ENCODE measurements at places on chromosomes 1 and 21. TPM values are rescaled to one million over a fixed set of nuclear protein-coding genes. Genes with fewer than 3 reads are reported as not detected.

- no peak for DNase-seq
These were observed 608.8 kb upstream of the CHRM3 start for GRCh38 chr1:238777551-238777950.

- no peak for DNase-seq
These were observed 47.6 kb upstream of the ABCG1 start for GRCh38 chr21:42171091-42172053.

- DNase-seq = no peak
These were observed 76.6 kb downstream of the UBE2U start for GRCh38 chr1:64280001-64280400.

- DNase-seq = no peak
These were observed 84.4 kb upstream of the CXADR start for GRCh38 chr21:17428484-17428869.

DNA sequence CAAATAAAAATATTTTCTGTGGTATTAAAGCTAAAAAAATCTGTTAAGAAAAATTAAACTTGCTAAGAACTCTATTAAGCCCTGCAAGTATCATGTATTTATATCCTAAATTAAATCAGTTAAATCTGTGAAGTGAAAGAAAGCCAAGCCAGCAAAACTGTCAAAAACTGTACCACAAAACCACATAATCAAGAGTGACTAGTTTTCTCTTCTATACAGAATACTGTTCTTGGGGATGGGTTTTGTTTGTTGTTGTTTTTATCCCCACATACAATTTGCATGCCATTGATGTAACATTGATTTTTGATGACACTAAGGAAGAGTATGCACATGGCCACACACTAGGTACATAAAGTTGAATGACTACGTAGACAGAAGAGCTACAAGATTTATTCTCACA is 20.4 kb downstream of the DPH5 start:
- DNase-seq = no peak

DNA sequence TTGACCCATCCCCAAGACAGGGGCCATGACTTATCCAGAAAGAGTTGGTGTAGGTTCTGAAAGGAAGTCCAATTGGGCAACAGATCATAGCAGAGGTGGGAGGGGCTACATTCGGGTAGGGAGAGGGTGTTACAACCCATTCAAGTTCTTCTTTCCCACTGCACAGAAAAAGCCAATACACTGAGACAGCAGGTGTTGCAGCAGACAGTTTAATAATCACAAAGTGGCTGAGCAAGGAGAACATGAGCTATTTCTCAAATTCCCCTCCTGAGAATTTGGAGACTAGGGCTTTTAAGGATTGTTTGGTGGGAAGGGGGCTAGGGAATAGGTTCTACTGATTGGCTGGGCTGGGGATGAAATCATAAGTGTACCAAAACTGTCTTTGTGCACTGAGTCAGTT is 328.4 kb upstream of the POU3F1 start:
- no peak for DNase-seq

DNA sequence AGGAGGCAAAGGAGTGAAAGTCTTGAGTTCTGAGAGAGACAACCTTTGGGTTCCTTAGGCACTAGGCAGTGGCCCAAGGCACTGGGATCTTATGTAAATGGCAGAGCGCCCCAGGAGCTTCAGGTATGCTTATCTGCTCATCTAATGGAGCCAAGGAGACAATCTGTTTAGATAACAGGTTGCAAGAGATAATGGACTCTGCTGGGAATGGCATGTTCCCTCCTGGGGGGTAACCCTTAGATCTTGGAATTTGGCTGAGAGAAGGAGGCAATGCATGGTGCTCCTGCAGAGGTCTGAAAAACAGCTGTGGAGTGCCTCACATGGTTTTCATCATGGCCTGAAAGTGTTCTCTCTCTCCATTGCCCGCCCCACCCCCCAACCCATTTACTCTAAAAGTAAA is 44.1 kb upstream of the WLS start:
- no peak for DNase-seq

GRCh38 chr1:102628109-102628613 is 480.2 kb downstream of the COL11A1 start:
- DNase-seq = no peak

GRCh38 chr1:206079135-206079534 is 26.2 kb downstream of the RHEX start:
- DNase-seq = no peak

DNA sequence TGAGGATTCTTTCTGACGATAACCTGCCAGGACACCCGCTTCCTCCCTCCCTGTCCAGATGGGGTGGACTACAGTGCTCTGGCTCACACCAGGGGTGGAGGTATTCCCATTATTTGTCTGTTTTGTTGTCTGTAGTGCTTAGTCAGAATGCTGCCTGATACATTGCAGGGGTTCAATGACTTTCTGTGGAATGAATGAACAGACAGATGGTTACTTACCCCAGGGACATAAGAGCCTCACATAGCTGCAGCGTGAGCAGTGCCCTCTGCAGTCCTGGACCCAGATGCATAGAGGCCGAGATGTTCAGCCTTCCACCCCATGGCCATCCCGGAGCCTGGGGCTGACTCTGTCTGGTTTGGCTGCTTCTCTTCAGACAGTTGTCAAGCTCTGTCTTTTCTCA is 13.0 kb upstream of the F3 start:
- peak; percentile 48 for DNase-seq

DNA sequence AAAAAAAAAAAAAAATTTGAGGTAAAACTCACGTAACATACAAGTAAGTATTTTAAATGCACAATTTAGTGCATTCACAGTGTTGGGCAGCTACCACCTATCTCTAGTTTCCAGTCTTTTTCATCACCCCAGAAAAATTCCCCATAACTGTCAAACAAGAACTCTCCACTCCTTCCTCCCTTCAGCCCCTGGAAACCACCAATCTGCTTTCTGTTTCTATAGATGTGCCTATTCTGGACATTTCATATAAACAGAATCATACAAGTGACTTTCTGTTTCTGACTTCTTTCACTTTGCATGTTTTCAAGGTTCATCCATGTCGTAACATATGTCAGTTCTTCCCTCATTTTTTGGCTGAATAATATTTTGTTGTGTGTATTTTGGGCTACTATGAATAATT is 24.9 kb upstream of the ETS2 start:
- DNase-seq = no peak

- peak; percentile 63 for DNase-seq
These were observed 3.1 kb upstream of the SIM2 start for GRCh38 chr21:36695671-36696389.

DNA sequence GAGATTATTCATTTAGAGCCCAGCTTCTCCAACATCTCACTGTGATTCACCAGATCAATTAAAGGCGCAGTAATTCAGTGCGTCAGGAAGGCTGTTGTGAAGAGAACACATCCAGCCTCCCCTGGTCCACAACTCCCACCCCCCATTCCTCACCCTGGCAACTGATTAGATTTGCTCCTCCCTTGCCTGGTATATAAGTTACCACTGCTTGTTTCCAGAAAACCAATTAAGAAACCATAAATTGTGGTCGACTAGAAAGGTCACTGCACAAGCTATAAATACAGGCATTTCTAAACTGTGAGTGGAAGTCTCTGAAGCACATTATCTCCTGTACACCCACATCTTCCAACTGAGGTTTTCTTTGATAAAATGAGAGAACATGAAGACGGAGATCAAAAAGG is 41.9 kb downstream of the FAM163A start:
- DNase-seq = no peak

GRCh38 chr1:172070055-172070454 is 228.8 kb downstream of the DNM3 start:
- DNase-seq = no peak

GRCh38 chr1:50950396-50950795 is 9.7 kb downstream of the FAF1 start:
- DNase-seq = no peak

GRCh38 chr1:211928993-211929637 is 98.6 kb upstream of the LPGAT1 start:
- no peak for DNase-seq

- DNase-seq = no peak
These were observed 67.6 kb downstream of the KCNN3 start for GRCh38 chr1:154802336-154802969.

DNA sequence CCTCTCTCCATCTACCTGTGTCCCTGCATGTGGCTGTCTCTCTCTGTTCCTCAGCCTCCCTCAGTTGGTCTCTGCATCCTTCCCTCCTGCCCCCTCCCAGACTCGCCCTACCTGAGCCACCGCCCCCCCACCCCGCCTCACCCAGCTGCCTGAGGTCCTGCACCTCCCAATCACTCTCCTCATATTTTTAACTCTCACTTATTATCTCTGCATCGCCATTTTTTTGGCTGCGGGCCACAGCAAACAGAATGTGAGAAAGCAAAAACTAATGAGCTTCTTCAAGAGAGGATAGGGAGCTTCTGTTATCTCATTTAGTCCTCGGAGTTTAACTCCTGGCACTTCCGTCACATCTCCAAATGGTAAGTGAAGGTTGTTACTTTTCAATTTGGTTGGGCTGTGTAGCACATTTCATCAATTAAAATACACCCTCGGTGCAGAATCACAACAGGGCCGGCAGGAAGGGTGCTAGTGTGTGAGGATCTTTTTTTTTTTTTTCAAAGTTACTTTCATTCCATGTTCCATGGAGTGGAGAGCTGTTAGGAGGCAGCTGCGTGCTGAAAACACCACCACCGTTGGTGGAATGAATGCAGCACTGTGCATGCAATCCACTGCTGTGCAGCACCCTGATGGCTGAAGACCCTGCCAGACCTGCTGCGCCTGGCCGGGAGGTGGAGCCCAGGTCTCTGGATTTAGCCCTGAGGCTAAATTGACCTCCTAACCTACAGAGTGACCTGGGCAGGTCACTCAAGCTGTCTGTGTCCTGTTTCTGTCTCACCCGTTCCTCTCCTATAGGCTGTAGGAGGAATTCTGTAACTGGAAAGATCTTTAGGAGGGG is 157.2 kb upstream of the NFIA start:
- no peak for DNase-seq

GRCh38 chr21:31351438-31351837 is 7.4 kb upstream of the TIAM1 start:
- DNase-seq = no peak

DNA sequence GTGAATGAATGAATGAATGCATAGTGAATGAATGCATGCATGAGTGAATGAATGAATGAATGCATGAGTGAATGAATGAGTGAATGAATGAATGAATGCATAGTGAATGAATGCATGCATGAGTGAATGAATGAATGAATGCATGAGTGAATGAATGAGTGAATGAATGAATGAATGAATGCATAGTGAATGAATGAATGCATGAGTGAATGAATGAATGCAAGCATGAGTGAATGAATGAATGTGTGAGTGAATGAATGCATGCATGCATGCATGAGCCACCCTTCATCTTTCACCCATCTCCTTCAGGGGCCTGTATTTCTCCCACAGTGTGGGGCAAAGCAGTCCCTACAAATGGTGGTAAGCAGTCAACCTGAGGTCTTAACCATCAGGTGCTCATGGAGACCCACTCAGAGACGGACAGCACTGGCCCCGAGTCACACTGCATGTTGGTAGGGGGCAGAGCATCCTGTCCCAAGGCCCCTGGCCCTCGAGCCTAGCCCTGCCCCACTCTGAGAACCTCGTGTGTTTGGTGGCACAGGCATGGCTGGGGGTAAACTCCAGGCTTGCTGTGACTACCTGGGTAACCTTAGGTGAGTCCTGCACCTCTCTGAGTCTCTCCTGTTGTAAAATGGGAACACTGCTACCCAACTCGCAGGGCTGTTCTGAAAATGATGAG is 28.0 kb upstream of the PAX7 start:
- no peak for DNase-seq

DNA sequence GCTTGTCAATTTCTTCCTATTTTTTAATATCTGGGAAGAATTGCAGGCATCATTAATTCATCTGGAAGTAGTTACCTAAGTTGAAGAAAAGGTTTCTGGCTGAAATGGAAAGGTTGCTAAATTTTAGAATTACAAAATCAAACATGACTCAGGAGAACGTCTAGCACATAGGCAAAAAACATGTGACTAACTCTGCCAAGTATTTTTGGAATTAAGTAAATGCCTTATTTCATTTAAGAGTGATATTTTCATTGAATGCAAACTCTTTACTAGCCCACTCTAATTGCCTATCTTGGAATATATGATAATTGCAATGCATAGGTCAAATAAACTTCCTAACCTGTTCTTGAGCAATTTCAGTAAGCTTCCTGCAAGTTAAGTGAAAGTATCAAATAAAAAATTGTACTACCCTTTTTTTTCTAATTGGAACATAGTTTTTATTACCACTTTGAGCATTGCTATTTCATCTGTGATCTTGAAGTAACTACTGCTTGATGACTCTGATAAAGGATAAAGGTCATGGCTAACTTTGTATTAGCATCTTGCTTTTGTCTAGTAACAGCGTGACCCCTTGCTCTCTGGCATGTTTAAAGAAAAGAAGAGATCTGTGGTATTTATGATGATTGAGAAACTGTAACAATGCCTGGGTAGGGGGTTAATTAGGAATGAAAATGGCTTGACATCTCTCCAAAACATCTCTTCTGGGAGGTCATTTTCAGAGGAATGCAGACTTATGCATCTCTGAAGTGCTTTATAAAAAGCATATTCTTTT is 208.3 kb upstream of the NCAM2 start:
- DNase-seq = no peak

GRCh38 chr21:34974162-34974981 is 74.7 kb downstream of the RUNX1 start:
- no peak for DNase-seq

DNA sequence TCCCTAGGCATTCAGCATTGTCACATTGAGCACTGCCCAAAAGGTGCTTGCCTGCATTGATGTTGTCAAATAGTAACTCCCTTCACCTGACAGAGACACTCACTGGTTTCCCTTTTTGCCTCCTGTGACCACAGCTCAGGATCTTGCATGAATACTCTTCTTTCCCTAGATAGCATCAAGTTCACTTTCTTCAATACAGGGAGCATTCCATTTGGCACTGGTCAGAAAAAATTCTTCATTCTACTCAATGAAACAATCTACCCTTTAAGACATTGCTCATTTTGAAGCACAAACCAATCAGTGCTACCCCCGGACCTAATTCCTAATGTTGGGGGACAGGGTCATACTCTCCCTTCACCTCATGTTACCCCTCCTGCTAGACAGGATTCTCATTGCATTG is 319.0 kb upstream of the SNX7 start:
- DNase-seq = no peak

- DNase-seq = no peak
These were observed 399.2 kb downstream of the PTBP2 start for GRCh38 chr1:97120806-97121205.

- no peak for DNase-seq
These were observed 55.2 kb downstream of the FGGY start for GRCh38 chr1:59352065-59352464.

GRCh38 chr1:30511991-30512913 is 211.1 kb downstream of the MATN1 start:
- DNase-seq = no peak

- no peak for DNase-seq
These were observed 126.8 kb downstream of the BEND5 start for GRCh38 chr1:48649880-48650279.

Gene SAMD13
- not detected for total RNA-seq

Gene PRRX1
- not detected for total RNA-seq

Gene LHX4
- 2.1 TPM for total RNA-seq

Gene TEDDM1
- total RNA-seq = not detected

Gene CRYZL1
- 50.3 TPM for total RNA-seq

Gene FCRL6
- not detected for total RNA-seq

Gene SGIP1
- total RNA-seq = 75.2 TPM

All from glutamatergic neuron (in vitro differentiated cells).